ENCODE measurements at places on chromosomes 11 and 22.

- DNase-seq = peak; percentile 57
These were observed 30.9 kb upstream of the CSNK1E start for GRCh38 chr22:38347944-38348750.

DNA sequence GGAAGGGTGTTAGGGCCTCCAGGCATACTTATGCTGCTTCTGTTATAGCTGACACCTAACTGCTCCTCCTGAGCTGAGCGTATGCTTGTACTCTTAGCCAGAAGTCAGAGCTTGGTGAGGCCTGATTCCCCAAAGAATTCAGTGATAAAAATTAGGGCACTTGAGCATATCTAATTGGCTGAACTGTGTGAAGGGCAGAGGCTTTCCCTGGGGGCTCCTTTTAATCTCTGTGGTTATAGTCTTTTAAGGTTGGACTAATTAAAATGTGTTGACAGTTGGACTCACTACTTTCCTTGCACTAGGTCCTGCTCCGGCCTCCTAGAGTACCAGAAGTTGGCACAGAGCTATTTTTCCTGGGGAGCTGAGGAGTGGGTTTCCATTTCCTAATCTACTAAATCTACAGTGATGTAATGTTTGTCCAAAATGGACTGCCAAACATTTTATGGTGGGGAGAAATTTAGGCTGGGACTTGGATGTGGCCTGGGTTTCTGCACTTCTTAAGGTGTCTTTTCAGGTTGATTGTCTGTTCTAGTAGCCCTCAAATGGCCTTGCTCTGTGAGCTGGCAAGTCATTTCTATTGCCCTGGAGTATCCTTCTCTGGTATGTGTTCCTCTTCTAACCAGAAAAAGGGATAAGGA lies 18.4 kb downstream of the STIM1 start:
- no peak for DNase-seq

- no peak for DNase-seq
These were observed 714.4 kb downstream of the METTL15 start for GRCh38 chr11:28822576-28822975.

- DNase-seq = no peak
These were observed 141.3 kb downstream of the GRIK4 start for GRCh38 chr11:120652705-120653335.

DNA sequence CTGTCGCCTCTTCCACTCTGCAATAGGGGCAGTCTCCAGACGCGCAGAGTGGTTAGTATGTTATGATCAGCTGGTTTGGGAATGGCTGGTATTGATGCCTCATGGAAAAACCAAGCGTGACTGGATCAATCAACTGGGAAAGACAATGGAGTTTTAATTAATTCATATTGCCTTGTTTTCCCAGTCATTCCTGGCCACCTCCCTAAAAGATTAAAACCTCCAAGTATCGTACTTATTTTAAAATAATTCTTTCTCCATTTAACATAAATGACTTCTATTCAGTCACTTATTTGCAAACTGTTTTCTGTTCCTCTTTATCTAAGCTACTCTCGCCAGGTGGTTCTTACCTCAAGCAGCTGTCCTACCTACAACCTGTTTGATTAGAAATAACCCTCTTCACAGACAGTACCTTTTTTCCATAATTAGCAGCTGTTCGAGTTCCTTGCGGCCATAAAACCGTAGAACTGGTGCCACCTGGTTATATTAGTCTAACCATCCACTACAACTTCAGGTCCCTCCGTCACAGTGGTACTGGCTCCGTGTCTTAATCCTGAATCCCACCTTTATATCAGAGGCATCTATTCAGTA lies 898 bp downstream of the ZNF215 start:
- no peak for DNase-seq

All from islet precursor cell (in vitro differentiated cells).